ENCODE measurements at places on chromosomes 2 and 18. TPM values are rescaled to one million over a fixed set of nuclear protein-coding genes. Genes with fewer than 3 reads are reported as not detected.

Gene KCNG3
- total RNA-seq = under 0.01 TPM

Gene TCF23
- not detected for total RNA-seq

Gene SLC40A1
- 5.0 TPM for total RNA-seq

Gene LRRTM4
- total RNA-seq = not detected

Gene ITPRIPL1
- 2.3 TPM for total RNA-seq

Gene UGT1A9
- not detected for total RNA-seq

Gene TIGD1
- total RNA-seq = 2.8 TPM

Gene SPIRE1
- total RNA-seq = 92.8 TPM

Gene SOX11
- under 0.01 TPM for total RNA-seq

Gene GPR45
- not detected for total RNA-seq

Gene CCL20
- total RNA-seq = 2.1 TPM

Gene INSIG2
- 10.9 TPM for total RNA-seq

Gene MROH2A
- not detected for total RNA-seq

Gene SLC4A5
- total RNA-seq = under 0.01 TPM

Gene DDX18
- total RNA-seq = 111 TPM

Gene RNF152
- 24.6 TPM for total RNA-seq

Gene GPR39
- total RNA-seq = 2.7 TPM

Gene MAP2
- total RNA-seq = 13.2 TPM

Gene DNMT3A
- 16.1 TPM for total RNA-seq
